ENCODE measurements at places on chromosomes 5 and 9.

GRCh38 chr9:99593610-99594009, 228.1 kb upstream of the NR4A3 start:
- DNase-seq = no peak

GRCh38 chr5:40399349-40399748, 280.4 kb upstream of the PTGER4 start:
- DNase-seq = no peak

- DNase-seq = no peak
Measured at GRCh38 chr9:81729135-81729534, 39.8 kb upstream of the TLE1 start.

DNA sequence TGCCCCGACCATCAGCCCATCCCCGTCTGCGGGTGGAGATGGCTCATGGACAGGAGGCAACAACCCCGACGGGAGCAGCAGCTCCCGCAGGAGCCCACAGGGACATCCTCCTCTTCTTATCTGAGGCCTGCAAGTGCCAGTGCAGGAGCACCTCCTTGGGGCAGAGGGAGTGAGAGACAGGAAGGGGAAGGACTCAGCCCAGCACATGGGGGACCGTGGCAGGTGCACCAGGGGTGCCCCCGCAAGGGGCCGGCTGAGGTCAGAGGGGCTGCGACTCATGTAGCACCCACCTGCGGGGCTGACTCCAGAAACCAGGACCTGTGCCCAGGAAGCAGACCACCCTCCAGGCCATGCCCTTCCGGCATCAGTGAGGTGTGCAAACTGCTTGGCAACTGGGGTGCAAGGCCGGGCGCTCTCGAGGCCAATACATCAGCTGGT, 259.8 kb upstream of the ADAMTS16 start:
- DNase-seq = no peak

- DNase-seq = no peak
Measured at GRCh38 chr9:2260417-2261306, 245.5 kb downstream of the SMARCA2 start.

DNA sequence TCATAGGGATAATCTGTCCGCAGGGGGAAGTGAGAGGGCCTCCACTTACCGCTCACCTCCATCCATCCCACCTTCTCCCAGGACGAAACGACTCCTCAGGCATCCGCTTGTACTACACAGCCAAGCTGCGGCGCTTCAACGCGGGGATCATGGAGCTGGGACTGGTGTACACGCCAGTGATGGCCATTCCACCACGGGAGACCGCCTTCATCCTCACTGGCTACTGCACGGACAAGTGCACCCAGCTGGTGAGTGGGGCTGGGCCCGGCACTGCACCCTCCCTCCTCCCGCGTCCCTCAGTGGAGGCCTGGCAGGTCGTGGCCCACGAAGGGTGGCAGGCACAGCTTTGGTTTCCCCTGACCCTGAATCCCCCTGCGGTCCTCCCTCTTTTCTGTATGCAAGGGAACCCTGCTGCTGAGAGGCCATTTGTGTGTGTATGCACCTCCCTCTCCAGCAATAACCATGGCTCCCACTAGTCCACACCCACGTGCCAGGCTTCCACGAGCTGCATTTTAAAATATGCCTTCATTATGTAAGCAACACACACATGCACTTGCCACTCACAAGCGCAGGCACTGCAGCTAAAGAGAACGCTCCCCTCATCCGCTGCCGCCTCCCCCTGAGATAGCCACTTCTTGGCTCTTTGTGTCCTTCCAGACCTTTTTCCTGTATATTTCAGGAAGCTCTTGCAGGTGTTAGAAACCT, 11.8 kb downstream of the DBH start:
- no peak for DNase-seq

DNA sequence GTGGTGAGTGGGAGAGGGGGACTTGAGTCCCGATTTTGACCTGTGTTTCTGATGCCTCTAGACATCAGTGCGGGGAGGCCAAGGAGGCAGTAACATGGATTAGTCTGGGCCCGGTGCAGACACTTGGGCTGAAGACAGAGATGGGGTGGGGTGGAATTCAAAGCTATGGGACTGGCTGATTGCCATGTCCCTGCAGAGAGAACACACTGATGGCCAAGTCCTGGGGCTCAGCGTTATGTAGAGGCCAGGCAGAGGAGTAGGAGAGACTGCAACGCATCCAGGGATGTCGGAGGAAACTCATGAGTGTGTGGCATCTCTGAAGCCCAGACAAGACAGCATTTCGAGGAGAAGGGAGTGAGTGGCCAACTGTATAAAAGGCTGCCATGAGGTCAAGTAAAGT, 30.1 kb downstream of the PSD2 start:
- no peak for DNase-seq

GRCh38 chr5:53438486-53439472, 41.6 kb upstream of the FST start:
- DNase-seq = no peak

- no peak for DNase-seq
Measured at GRCh38 chr9:123099042-123099441, 65.6 kb downstream of the GPR21 start.

DNA sequence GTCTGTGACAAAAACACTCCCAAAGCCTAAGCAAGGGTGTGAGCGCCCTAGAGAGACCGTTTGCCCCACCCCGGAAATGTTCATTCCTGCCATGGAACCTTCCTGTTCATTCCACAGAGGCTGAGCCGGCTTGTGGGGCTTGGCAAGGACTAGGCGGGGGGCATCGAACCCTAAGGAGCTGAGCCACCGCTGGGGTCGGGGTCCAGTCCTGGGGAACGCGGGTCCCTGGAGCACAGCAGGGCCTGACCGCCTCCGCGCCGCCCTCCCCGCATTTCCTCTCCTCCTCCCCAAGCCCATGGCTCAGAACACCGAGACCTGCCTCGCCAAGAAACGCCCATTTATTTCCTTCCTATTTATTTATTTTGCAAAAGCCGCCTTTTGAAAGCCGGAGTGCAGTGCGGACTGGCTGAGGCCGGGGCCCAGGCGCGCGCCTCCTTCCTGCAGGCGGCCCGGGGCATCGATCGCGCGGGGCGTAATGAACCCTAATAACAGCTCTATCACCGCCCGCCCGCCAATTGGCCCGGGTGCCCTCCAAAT, 228.9 kb upstream of the IRX4 start:
- no peak for DNase-seq

GRCh38 chr9:7075154-7075553, 317.4 kb downstream of the KDM4C start:
- DNase-seq = no peak

- no peak for DNase-seq
Measured at GRCh38 chr5:147887930-147888329, 9.4 kb downstream of the SCGB3A2 start.

GRCh38 chr5:133470841-133471240, 141.5 kb downstream of the FSTL4 start:
- DNase-seq = no peak

GRCh38 chr9:130054325-130054786, 650 bp downstream of the GPR107 start:
- DNase-seq = no peak

DNA sequence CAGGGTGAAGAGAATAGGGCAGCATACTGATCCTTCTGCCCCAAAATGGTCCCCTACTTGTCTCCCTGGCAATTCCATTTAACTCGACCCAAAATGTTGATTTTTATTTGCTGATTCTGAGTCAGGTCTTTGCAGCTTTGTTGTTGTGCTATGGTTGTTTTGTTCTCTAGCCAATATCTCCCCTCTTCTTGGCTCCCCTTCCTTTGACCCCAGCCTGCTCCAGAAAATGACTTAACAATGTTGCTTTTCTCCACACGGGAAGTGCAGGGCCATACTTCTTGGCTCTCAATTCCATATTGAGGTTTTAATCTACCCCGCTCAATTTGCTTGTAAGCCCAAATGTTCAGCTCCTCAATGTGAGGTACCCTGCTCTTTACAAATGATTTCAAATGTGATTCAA, 330.0 kb downstream of the RASEF start:
- DNase-seq = no peak

GRCh38 chr9:12667892-12668291, 25.3 kb upstream of the TYRP1 start:
- DNase-seq = no peak

DNA sequence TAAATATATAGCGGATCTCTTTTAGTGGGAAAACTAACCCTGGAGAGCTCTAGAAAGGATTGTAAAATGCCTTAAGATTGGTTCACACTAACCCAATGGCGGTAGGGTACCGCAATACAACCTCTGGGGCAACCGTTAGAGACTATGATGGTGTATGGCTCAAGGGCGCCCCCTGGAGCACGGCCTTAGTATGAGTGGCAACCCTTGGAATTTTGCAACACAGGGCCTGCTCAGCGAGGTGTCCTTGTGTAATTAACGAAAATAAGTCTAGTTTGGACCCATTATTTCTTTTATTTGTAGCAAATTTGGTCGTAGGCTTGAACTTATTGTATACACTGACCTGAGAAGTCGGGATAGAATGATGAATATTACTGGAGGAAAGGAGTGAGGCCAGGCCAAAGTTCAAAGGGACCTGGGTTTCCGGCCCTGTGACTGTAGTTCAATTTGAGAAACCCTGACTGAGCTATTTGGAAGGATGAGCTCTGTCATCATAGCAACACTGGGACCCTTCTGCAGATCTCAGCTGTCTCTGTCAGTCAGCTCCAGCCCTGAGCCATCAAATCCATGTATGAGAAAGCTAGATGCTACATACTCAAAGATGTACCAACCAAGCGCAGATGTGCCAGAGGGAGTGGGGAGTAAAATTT, 54.8 kb downstream of the CAMK4 start:
- DNase-seq = peak; percentile 77

GRCh38 chr5:5315068-5315980, 107.2 kb upstream of the ICE1 start:
- no peak for DNase-seq

DNA sequence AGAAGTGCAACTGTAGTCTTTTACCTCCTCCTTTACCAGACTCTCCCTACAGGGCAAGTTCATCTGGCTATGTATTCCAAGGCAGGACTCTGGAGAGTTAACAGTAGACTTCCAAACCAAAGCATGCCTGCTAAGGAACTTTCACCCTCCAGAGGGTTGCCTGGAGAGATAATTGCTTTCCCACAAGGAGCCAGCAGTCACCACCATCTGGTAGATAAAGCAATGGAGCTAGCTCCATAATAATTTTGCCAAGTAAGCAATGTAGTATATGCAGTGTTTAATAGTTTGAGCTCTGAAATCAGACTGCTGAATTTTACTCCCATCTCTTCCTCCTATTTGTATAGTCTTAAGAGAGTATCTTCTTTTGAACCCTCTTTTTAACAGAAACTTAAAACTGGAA, 566.8 kb upstream of the PTGER4 start:
- no peak for DNase-seq

GRCh38 chr5:4855036-4855435, 285.1 kb upstream of the ADAMTS16 start:
- DNase-seq = no peak

DNA sequence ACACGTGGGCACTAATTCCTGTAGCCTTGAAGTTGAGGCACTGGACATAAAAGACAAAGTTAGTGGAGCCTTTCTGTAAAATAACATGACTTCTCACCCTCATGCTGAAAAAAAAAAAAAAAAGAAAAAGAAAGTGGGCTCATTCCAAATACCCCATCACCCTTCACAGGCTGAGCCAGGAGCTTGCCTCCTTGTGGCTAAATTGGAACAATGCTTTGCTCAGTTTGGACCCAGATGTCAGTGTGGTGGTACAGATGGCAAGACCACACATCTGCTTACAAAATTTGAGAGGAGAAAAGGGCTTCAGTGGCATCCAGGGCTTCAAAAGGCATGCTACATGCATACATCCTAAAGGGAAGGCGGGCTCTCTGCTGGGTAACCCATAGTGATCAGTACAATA, 342.8 kb downstream of the EBF1 start:
- DNase-seq = no peak

- DNase-seq = no peak
Measured at GRCh38 chr9:2337627-2338026, 284.0 kb upstream of the VLDLR start.

DNA sequence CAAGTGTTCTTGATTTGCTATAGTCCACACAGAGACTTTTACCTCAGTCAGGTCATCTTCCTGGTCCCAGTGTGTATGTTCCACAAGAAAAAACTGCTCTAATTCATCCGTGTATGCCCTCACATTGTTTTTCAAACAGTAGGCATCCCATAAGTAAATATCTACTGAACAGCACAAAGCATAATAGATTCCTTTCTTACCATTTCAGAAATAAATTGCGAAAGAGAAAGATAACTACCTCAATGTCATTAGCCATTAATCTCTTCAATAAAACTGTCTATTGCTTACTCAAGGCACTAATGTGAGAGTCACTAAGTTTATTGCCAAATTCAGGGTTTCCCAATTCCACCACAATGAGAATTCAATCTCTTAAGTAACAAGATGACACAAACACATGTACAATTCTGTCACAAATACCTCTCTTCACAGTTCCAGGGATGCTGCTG, 9.6 kb downstream of the FBXW2 start:
- no peak for DNase-seq

Measured in stimulated activated CD4-positive, alpha-beta T cell treated with anti-CD3 and anti-CD28 coated beads, Interleukin-12 subunit alpha, Interleukin-12 subunit beta, amount 100 ng/mL, for 24 hours (primary cell).